ENCODE measurements at places on chromosomes 13 and 19.

- no peak for DNase-seq
Observed at GRCh38 chr13:110130431-110130830, 176.5 kb downstream of the COL4A1 start.

DNA sequence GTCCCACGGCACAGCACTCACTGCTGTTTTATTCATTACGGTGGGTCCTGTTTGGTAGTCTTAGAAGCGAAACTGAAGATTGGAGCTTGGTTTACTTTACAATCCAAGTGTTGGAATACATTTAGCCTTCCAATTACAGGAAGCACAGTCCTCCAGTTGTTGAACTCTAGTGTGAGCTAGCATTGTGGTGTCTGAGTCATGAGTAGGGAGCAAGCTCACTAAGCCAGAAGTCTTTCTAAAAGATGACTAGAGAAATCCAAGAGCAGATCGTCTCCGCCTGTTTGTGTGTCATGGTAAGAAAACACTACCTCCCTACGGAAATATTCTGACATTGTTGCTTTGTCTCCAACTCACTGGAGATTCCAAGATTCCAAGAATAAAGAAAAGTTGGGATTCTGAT is 10.1 kb upstream of the SHISA2 start:
- DNase-seq: no peak

DNA sequence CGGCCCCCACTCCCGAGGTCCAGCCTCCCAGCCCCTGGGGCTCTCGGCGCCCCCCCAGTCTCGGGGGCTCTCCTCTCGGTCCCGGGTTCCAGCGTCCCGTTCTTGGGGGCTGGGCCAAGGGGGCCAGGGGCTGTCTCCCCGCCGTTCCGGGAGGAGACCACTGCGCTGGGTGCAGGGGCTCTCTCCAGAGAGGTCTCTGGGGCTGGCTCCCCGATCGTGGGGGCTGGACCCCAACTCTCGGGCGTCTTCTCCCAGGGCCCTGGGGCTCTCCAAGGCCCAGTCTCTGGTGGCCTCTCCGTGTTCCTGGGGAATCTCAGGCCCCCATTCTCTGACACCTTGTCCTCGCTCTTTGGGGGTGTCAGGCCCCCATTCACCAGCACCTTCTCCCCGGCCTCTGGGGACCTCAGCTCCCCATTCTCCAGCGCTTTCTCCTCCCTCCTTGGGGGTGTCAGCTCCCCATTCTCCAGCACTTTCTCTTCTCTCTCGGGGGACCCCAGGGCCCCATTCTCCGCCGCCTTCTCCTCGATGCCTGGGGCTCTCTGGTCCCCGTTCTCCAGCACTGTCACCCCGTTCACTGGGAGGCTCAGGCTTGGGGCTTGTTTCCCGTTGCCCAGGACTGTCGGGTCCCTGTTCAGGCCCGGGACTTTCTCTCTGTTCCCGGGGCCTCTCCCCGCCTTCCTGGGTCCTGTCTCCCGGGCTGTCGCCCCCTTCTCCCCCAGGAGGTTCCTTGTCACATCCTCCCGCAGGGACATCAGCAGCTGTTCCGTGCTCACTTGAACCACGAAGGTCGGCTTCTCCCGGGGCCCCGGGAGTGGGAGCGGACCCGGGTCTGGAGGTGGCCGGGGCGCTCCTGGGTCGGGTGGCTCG is 13.7 kb downstream of the LMTK3 start:
- no peak for DNase-seq

- DNase-seq: no peak
Observed at GRCh38 chr19:16071072-16071691, 5.1 kb upstream of the TPM4 start.

DNA sequence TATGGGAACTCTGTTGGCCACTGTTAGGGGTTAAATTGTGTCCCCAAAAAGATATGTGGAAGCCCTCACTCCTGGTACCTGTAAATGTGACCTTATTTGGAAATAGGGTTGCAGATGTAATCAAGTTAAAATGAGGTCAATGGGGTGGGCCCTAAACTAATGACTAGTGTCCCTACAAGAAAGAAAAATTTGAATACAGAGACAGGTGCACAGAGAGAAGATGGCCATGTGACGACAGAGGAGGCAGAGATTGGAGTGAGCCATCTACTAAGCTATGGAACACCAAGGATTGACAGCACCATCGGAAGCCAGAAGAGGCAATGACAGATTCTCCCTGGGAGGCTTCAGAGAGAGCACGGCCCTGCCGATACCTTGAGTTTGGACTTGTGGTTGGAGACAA is 16.5 kb downstream of the POU2F2 start:
- no peak for DNase-seq

GRCh38 chr13:83333614-83334388 is 548.5 kb downstream of the SLITRK1 start:
- no peak for DNase-seq

DNA sequence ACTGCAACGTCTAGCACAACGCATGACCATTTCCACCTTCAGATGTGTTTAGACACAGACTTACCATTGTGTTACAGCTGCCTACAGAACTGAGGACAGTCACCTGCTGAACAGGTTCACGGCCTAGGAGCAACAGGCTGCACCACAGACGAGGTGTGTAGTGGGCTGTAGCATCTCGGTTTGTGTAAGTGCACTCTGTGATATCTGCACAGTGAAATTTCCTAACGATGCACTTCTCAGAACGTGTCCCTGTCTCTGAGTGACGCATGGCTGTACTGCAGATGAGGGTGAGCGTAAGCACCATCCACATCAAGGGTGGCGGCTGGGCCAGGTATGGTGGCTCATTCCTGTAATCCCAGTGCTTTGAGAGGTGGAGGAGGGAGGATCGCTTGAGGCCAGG is 15.2 kb downstream of the DCUN1D2 start:
- no peak for DNase-seq

DNA sequence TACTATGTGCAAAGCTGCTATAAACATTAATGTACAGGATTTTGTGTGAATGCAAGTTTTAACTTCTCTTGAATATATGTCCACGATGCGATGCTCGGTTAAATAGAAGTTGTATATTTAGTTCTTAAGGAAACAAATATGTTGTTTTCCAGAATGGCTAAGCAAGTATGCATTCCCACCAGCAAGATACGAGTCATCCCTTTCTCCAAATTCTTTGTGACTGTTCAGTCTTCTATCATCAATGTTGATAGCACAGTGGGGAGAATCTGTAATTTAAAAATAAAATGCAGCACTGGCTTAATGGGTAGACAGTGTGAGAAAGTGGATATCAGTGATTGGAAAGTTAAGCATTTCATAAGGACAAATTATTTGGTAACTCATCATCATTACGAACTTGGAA is 1340.8 kb downstream of the PCDH9 start:
- no peak for DNase-seq

DNA sequence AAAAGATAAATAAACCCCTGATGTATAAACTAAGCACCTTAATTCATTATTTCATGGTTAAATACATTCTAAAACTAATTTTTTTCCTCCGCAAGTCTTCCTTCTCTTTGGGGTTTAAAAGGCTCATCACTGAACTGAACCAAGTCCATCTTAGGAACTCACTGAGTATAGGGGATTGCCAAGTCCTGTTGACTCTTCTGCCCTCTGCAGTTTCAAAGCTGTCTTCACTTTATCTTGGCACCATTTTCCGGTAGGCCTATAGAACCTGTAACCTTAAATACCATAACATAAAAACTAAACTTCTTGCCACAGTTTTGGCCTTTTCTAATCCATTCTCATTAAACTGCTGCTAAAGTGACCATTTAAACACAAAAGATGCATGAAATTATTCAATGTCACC is 66.5 kb upstream of the USPL1 start:
- DNase-seq: no peak

GRCh38 chr13:40261336-40261735 is 405.1 kb downstream of the FOXO1 start:
- DNase-seq: no peak

GRCh38 chr19:41912899-41913537 is 15.2 kb downstream of the ERFL start:
- peak; percentile 50 for DNase-seq

DNA sequence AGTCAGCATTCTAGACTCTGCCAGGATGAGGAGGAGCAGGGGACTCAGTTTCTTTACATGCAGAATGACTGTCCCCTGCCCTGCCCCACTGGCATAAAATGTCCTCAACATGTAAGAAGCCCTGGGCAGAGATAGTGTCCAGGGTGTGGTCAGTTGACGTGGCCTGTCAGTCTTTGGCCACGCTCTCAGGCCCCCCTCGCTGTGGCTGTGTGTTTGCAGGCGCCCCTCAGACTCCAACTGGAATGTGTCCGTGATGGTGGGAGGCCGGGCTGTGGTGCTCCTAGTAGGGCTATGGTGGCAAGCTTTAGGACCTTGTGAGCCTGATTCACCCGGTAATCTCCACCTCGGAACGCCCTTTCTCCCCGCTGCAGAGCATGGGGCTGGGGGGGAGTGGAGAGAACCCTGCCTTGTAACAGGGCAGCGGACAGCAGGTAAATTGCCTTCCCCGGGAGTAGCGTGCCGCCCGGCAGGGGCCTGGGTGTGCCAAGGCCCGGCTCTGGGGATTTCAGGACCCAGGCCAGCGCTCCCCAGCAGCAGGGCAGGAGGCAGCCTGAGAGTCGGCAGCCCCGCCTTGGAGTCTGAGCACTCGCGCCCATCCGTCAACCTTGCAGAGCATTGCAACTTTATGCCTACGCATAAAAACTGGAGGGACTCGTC is 62.3 kb downstream of the CHST8 start:
- DNase-seq: peak; percentile 91

DNA sequence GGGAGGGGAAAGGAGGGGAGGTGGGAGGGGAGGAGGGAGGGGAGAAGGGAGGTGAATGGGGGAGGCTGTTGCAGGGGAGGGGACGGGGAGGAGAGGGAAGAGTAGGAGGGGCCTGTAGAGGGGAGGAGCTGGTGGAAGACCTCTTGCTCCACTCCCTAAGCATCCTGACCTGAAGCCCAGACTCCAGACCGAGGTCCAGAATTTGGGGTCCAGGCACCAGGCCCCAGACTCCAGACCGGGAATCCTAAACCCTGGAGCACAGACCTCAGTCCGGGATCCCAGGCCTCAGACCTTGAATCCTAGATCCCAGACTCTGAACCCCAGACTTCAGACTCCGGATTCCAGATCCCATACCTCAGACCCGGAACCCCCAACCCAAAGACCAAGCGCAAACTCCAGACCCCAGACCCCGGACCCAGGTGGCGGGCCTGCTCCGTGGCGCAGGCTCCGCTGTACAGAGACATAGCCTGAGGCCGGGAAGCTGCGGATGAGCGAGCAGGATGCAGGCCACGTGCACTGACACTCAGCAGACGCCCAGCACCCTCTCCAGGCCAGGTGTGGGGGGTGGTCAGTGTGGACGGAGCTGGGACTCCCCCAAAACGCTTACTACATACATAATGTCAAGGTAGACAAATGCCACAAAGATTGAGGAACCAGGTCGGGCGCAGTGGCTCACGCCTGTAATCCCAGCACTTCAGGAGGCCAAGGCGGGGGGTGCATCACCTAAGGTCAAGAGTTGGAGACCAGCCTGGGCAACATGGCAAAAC is 710 bp upstream of the BTBD2 start:
- DNase-seq: peak; percentile 50

DNA sequence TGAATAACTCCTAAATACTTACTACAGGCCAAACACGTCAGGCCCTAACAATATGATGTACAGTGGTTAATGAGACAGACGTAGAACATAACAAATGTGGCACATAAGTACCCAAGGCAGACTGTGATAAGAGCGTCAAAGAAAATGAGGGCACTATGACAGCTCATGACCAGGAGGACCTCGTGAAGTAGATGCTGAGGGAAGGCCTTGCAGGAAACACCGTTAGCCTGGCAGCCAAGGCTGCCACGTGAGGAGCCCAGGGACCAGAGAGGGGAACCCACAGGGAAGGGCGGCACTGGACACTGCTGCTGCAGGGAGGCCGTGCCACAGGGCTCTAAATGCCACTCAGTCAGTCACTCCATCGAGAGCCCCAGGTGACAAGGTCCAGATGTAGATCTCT is 5.7 kb downstream of the TUBGCP3 start:
- no peak for DNase-seq

DNA sequence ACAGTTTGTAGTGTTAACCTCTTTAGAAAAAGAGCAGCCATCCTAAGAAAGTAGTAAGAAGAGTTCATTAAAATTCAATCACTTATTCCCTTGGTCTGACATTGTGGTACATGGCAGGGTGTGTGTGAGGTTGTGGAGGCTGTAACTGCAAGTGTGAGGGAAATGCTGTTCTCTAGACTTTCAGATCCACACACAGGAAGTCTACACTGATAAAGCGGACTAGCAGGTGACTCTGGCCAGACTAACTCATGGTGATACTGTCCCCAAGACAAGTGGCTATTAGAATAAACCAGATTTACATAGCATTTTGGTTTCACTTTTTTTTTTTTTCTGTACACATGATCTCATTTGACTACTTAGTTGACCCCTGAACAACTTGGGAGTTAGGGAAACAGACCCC is 10.0 kb downstream of the MTIF3 start:
- no peak for DNase-seq

DNA sequence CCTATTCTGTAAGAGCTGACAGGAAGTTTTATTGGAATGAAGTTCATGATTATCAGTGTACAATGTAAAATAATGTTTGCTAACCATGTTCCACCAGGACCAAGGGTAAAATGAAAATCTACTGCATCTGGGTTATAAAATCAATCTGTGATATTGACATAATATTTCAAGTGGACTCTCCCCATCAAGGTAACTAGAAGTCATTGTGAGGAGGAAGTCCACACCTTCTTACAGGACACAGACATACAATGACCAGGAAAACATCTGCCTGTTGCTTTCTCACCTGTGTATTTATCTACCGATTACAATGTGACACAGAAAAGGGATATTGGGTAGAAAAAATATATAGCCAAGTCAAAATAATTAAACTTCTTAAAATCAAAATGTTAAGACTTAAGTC is 140.7 kb upstream of the RFC3 start:
- DNase-seq: no peak

- peak; percentile 63 for DNase-seq
Observed at GRCh38 chr19:45498411-45499195, at the start of gene PPM1N. TSS of gene PPM1N (plus strand) at chr19:45498443. CDS start at chr19:45498473, 30 bp downstream.
